ENCODE measurements at places on chromosomes 3 and 15. TPM values are rescaled to one million over a fixed set of nuclear protein-coding genes. Genes with fewer than 3 reads are reported as not detected.

DNA sequence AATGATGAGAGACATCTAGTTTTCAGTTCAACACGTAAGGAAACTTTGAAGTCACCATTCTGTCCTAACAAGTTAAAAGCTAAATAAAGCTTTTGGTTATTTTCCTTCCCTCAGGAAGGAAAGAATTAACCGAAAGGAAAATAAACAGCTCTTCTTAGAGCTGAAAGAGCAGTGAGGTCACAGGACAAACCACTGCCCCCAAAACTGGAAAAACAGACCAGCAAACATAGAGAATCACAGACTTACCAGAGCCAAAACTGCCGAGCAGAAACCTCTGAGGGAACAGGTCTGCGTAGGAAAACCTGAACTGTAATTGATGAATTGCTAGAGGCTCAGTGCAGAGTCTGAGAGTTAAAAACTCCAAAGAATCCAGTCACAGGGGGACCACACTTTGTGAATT is 14.7 kb downstream of the USP50 start:
- no peaks in the 10 kb centered on the region for H3K36me3 ChIP-seq
- DNase-seq = no peak
- no peaks in the 10 kb centered on the region for H3K4me1 ChIP-seq
- H3K4me3 ChIP-seq = no peak overlapping the region

The CPNE4 gene
- 1.5 TPM for polyA plus RNA-seq

GRCh38 chr3:138937690-138938055 is 9.3 kb downstream of the FOXL2 start:
- H3K4me1 ChIP-seq = peaks cover 45% of the 10 kb centered on the region
- peaks cover 82% of the 10 kb centered on the region for H3K27me3 ChIP-seq
- no peak for DNase-seq

DNA sequence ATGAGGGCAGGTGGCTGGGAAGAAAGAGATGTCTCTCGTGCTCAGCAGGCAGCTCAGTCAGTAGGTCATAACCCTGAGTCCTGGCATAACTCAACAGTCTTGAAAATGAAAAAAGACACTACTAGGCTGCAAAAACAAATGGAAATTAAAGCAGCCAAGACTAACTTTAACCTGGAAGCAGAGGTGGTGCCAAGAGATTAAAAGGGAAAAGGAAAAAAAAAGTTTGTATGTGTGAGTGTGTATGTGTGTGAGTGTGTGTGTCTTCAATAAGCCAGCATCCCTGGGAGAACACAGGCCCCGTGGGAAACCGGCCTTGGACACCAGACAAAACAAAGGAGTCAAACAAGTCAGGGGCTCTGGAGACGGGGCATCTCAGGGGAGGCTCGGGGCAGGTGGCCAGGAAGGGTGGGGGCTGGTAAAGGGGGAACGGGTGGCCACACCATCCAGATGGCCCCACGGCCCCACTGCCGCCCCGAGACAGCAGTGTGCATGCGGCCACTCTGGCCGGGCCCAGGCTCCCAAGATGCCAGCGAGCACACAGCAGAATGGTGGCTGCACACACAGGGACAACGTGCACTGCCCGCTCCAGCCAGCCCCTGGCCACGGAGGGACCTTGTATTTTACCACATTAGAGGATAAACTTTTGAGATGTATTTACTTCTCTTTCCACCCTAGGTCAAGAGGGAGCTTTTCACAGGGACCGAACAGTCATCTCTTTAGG is 23.8 kb downstream of the CYFIP1 start:
- peak overlapping the region; percentile 41 for H3K27ac ChIP-seq
- DNase-seq = peak; percentile 61
- no peaks in the 10 kb centered on the region for H3K36me3 ChIP-seq
- peaks cover 95% of the 10 kb centered on the region for H3K4me1 ChIP-seq

- H3K27me3 ChIP-seq = no peaks in the 10 kb centered on the region
- DNase-seq = no peak
- H3K4me3 ChIP-seq = no peak overlapping the region
- H3K36me3 ChIP-seq = no peaks in the 10 kb centered on the region
These were observed 541.3 kb downstream of the UNC13C start for GRCh38 chr15:54519577-54519976.

- H3K36me3 ChIP-seq = no peaks in the 10 kb centered on the region
- H3K4me1 ChIP-seq = no peaks in the 10 kb centered on the region
- no peak overlapping the region for H3K4me3 ChIP-seq
- H3K27ac ChIP-seq = no peak overlapping the region
These were observed 122.7 kb upstream of the RASGRP1 start for GRCh38 chr15:38687340-38687739.

DNA sequence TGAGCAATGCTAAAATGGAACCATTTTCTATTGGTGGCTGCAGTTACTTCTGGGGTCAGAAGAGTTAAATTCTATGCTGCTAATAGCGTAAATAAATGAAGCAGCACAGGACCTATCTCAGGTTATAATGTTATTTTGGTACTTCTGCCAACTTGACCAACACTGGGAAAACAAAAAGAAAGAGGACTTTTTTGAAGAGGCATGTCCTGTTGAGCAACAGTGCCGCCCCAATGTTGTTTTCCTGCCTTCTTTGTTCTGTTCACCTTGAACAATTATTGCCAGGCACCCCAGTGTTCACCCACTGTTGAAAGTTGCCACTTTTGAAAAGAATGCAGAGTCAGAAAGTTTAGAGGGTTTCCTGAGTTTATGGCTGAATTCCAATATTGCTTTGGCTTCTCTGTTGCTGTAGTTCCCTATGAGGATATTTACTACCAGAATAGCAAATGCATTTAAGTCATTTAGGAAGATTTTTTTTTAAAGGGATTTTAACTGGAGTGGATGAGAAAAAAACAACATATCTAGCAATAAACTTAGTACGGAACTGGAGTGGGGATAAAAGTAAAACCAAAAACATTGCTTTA is 679.0 kb upstream of the DPPA4 start:
- H3K27me3 ChIP-seq = no peaks in the 10 kb centered on the region
- H3K4me1 ChIP-seq = no peaks in the 10 kb centered on the region
- no peaks in the 10 kb centered on the region for H3K36me3 ChIP-seq
- no peak overlapping the region for H3K4me3 ChIP-seq

The PARP15 gene
- 0.23 TPM for polyA plus RNA-seq

The PRICKLE2 gene
- polyA plus RNA-seq = 1.8 TPM

The FANCD2OS gene
- polyA plus RNA-seq = not detected

The SKOR1 gene
- 0.15 TPM for polyA plus RNA-seq

The CNTN4 gene
- 0.48 TPM for polyA plus RNA-seq

The RARB gene
- 6.5 TPM for polyA plus RNA-seq

The REC114 gene
- polyA plus RNA-seq = not detected

DNA sequence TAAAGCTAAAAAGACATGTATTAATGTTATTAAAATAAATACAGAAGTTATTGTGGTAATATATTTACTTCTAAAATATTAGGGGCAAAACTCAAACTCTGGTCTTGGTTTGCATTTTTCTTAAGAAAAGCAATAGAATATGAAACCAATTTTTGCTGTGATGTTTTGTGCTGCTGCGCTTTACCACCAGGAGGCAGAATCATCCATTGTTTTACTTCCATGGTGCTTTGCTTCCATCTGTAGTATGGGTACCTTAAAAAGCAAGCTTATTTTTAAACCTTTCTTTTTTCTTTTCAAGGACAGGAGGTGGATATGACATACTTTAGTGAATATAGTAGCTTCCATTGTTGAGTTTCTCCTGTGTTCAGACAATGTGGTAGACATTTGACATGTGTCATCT is 46.6 kb upstream of the MRPL3 start:
- DNase-seq = no peak
- no peaks in the 10 kb centered on the region for H3K36me3 ChIP-seq
- H3K4me3 ChIP-seq = no peak overlapping the region
- no peaks in the 10 kb centered on the region for H3K4me1 ChIP-seq

- H3K4me1 ChIP-seq = no peaks in the 10 kb centered on the region
- H3K27ac ChIP-seq = no peak overlapping the region
- no peaks in the 10 kb centered on the region for H3K36me3 ChIP-seq
- no peaks in the 10 kb centered on the region for H3K27me3 ChIP-seq
These were observed 434.7 kb downstream of the C3orf38 start for GRCh38 chr3:88584451-88584850.

The SLC6A1 gene
- 2.7 TPM for polyA plus RNA-seq

- H3K27ac ChIP-seq = no peak overlapping the region
- H3K4me3 ChIP-seq = no peak overlapping the region
- H3K36me3 ChIP-seq = no peaks in the 10 kb centered on the region
- DNase-seq = no peak
- H3K4me1 ChIP-seq = no peaks in the 10 kb centered on the region
These were observed 43.9 kb downstream of the P3H2 start for GRCh38 chr3:190076601-190077394.

DNA sequence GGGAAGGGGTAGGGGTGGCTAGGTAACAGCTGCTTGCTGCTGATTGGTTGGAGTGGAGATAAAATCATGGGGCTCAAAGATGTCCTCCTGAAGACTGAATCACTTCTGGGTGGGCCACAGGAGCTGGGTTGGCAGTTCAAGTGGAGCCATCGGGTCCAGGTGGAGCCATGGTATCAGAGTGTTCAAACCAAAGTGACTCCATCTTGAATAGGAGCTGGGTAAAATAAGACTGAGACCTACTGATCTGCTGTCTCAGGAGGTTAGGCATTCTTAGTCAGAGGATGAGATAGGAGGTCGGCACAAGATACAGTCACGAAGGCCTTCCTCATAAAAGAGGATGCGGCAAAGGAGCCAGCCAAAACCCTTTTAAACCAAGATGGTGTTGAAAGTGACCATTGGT is 96.5 kb downstream of the RTP4 start:
- no peaks in the 10 kb centered on the region for H3K36me3 ChIP-seq
- no peak overlapping the region for H3K27ac ChIP-seq

DNA sequence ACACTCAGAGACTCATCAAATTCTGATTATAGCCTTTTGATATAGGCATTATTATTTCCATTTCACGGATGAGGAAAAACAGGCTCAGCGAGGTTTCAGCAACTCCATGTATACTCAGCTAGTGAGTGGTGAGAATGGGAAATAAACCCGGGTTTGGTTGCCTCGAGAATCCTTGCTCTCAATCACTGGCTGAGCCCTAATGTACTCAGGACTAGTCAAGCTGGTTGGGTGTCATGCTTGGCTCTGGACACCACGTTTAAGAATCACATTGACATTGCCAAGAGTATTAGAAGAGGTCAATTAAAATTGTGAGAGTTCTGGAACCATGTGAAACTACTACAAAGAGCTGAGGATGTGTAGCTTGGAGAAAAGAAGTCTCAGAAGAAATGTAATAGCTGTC is 444.5 kb downstream of the MFSD1 start:
- H3K4me3 ChIP-seq = no peak overlapping the region
- no peak overlapping the region for H3K27ac ChIP-seq
- no peaks in the 10 kb centered on the region for H3K27me3 ChIP-seq
- no peaks in the 10 kb centered on the region for H3K4me1 ChIP-seq
- no peak for DNase-seq

- no peak for DNase-seq
- no peak overlapping the region for H3K27ac ChIP-seq
- no peak overlapping the region for H3K4me3 ChIP-seq
These were observed 118.3 kb upstream of the FOXB1 start for GRCh38 chr15:59885832-59886231.

DNA sequence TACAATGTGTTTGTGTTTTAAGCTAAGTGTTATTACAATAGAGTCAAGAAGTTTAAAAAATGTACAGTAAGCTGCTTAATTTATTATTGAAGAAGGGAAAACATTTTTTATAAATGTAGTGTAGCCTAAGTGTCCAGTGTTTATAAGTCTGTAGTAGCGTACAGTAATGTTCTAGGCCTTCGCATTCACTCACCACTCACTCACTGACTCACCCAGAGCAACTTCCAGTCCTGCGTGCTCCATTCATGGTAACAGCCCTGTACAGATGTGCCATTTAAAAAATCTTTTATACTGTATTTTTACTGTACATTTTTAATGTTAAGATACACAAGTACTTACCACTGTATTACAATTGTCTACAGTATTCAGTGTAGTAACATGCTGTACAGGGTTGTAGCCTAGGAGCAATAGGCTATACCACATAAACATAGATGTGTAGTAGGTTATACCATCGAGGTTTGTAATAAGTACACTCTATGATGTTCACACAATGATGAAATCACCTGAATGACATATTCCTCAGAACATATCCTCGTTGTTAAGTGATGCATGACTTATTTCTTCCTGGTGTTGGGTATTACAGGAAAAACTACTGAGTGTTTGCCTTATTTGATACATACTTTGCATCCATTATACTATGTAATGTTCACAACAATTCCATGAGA is 156.6 kb upstream of the NUDT16 start:
- H3K27ac ChIP-seq = no peak overlapping the region
- H3K4me1 ChIP-seq = no peaks in the 10 kb centered on the region
- DNase-seq = no peak
- H3K36me3 ChIP-seq = no peaks in the 10 kb centered on the region
- no peaks in the 10 kb centered on the region for H3K27me3 ChIP-seq

GRCh38 chr3:170277833-170278580 is 55.8 kb downstream of the PRKCI start:
- H3K4me3 ChIP-seq = no peak overlapping the region
- no peaks in the 10 kb centered on the region for H3K27me3 ChIP-seq
- no peak for DNase-seq
- no peaks in the 10 kb centered on the region for H3K4me1 ChIP-seq
- no peaks in the 10 kb centered on the region for H3K36me3 ChIP-seq

The ACP3 gene
- 0.22 TPM for polyA plus RNA-seq

The THUMPD3 gene
- polyA plus RNA-seq = 40.7 TPM

DNA sequence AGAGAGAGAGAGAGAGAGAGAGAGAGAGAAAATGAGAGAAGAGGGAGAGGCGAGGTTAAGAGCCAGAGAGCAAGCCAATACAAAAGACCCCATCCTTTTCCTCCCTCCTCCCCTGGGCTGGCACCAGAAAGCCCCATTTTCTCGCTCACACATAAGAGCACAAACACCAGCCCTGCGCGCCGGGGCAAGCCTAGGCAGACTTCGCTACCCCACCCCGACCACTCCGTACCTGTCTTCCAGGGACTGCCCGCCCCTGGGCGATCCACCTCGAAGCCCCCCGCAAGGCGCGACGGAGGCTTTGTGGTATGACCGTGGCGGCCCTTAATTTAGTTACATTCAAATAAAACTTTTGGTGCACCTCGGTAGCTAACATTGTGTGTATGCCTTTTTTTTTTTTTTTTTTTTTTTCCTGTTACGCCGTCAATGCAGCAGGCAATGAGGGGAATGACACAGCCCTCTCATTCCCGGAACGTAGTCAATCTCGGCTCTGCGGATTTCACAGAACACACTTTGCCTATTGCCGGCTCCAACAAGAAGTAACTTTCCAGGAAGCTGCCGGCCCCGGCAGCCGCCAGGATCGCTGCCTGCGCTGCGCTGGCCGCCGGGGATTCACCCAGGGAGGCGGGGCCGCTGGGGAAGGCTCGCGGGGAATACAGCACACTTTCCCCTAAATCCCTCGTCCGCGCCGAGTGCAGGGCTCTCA is 7.7 kb downstream of the BCL6 start:
- H3K4me3 ChIP-seq = peak overlapping the region; percentile 60
- peaks cover 6% of the 10 kb centered on the region for H3K4me1 ChIP-seq
- peak overlapping the region; percentile 96 for H3K27ac ChIP-seq
- H3K36me3 ChIP-seq = peaks cover 22% of the 10 kb centered on the region

The TMEM158 gene
- polyA plus RNA-seq = 0.37 TPM

- H3K27ac ChIP-seq = peak overlapping the region; percentile 95
- peak overlapping the region; percentile 57 for H3K4me3 ChIP-seq
- H3K27me3 ChIP-seq = no peaks in the 10 kb centered on the region
These were observed 1.7 kb downstream of the HYAL2 start for GRCh38 chr3:50320853-50321335.

GRCh38 chr3:63624941-63625560 is 27.4 kb upstream of the SNTN start:
- H3K4me3 ChIP-seq = no peak overlapping the region
- no peak for DNase-seq
- H3K36me3 ChIP-seq = no peaks in the 10 kb centered on the region
- no peaks in the 10 kb centered on the region for H3K27me3 ChIP-seq
- H3K4me1 ChIP-seq = no peaks in the 10 kb centered on the region
